ENCODE measurements at places on chromosomes 6 and 20.

DNA sequence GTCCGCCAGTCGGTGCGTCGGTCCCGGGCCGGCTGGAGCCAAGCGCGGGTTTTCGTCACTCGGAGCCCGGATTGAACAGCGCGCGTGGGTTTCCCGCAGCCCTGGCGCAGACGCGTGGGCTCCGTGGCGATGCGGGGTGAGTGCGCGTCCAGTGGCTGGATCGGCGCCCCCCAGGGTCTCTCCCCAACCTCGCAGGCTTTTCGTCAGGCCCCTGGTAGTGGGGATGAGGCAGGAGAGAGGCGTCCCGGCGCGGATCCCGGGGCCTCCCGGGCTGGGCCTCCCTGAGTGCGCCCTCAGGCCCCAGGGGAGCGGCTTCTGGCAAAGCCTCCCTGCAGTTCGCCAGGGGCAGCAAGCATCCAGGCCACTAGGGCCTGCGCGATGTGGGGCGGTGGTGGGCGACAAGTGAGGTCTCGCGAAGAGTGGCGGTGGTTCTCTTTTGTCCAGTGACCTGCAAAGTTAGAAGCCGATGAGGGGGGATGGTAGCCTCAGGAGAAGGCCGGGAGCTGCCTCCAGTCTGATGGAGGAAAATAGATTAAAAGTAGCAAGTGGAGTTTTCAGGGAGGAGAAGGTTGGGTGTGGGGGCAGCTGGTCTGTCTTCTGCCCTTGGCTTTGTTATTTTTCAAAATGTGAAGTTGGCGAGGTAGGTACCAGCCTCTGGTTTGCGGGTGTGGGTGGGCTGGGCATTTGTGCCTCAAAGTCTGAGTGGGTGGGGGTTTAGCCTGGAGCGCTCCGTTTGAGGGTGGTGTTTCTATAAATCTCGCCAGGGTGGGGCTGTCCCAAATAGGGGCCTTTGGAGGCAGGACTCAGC, 1.6 kb downstream of the TOX2 start:
- no peak for DNase-seq

DNA sequence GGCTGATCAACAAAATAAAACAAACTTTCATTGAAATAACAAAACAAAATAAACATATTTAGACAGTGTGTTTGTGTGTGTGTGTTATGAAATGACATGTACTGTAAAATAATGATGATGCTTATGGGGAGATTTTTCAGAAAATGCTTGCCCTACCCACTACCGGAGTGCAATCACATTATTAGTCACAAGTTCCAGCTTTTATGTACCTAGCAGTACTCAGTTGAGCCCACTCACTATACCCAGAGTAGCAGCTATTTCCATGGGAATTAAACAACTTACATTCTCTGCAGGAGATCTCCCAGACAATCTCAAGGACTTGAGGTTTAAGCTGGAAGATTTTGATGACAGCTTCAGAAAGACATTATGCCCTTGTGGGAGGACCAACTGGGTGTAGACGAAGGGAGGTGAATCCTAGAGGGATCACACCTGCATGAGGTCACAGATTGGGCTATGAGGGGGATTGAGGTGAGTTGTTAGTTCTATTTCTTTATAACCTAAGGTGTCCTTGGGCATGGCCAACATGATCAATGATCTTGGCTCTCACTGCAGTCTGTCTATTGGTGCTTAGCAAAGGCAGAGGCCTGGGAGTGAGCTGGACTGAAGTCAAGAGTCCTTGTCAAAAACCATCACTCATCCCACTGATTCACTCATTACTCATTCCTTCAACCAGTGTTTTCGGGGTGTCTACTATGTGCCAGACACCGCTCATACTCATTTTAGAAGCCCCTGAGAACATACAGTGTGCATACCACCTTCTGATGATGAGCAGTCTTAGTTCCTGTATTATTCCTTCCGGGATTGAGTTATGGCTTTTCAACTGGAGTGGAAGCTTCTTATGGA, 6.7 kb upstream of the CLIC5 start:
- no peak for DNase-seq

DNA sequence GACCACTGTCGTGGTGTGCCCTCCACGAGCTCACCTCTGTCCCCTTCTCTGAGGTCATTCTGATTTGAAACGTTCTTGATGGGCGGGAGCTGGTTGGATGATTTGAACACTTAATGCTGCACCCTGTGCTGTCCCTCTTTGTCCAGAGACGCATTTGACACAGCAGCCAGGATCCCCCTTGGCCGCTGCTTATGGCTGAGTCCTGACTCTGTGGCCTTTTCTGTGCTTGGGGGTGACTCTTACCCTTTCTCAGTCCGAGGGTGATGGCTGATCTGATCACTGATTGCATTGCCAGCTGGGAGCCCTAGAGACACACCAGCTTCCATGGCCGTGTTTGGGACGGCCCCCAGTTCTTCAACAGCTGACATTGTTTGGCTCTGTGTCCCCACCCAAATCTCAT, 43.5 kb upstream of the FRMD1 start:
- no peak for DNase-seq

DNA sequence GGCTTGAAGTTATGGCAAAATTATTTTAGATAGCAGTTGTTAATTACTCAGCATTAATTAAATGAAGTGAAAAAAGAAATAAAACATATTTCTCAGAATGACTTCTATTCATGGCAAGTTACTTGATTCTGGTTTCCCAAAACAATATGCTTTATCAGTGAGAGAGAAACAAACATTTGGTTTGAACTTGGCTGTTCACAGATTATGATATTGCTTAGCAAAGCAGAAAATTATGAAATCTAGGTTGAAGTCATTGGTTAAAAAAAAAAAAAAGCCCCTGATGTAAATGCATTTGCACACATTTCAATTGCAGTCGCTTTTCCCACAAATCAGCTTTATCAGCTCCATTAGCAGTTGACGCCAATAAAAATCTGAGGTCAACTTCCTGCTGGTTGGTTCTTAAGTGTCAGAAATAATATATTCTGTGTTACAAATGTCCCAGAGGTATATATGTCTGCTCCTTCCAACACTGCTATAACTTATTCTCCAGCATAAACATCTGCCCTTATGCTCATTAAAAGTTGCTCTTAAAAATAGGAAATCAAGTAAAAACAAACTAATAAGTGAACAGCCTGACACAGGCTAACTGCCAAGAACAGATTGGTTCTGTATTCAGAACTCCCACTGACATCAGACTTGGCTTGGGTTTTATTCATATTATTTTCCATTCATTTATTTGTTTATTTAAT, 275.4 kb downstream of the PHF3 start:
- no peak for DNase-seq

GRCh38 chr20:24699321-24700165, 230.1 kb downstream of the SYNDIG1 start:
- DNase-seq, result no peak

- no peak for DNase-seq
Measured at GRCh38 chr6:124881898-124882578, 80.2 kb upstream of the RNF217 start.

GRCh38 chr6:153957394-153957793, 81.6 kb upstream of the OPRM1 start:
- no peak for DNase-seq

DNA sequence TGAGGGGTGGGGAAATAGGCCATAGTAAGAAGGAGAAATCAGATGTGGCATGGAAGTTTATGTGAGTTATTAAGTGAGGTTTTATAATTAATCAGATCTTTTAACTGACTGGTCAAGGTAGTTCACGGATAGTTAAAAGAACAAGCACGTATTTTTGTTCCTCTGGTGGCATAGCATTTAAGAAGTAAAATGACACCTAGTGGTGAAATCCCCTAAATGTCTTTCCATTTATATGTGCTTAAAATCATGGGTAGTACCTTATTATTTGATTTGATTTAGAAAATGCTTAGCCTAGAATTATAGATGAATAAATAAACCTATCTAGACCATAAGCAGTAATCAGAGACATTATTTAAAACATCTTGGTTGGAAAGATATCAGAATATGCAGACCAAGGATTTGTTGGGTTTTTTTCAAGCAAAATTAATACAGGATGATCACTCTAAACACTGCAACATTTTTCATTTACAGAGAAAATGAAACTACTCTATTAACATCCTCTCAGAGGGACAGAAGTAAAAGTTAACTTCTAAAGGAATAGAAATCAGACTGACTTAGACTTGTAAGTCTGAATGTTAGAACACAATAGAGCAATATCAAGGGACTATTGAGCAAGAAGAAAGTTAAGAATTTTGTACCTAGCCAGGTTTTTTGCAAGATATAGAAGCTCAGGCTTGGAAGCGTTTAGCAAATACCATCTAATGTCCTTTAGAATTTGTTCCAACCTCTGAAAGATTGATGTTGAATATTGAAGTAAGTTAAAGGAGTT, 81.1 kb downstream of the STXBP5 start:
- DNase-seq, result no peak

DNA sequence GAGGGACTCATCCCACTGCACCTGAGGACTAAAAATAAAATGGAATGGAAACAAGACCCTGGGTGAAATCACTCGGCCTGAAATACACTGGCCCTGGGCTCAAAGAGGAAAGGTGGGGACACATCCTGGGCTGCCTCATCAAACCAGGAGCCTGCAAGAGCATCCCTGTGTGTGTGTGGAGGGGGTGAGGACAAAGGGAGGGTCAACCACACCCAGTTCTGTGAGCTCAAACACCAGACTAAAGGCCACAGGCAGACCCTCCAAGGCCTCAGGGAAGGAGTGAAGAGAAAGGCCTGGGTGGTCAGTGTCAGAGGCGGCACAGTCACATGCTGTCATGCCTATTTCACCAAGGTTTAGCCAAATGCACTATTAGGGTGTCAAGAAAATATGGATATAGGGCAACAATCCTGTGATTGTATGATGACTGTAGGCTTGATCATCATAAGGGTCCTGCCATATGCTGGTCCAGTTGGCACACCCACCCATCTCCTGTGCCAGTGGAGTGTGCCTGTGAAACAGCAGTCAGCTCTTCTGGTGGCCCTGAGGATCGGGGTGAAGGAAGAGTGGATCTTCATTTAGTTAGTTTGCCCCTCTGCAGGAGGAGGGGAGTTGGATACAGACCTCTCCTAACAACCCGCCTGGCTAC, 28.9 kb downstream of the SRSF3 start:
- DNase-seq, result no peak

DNA sequence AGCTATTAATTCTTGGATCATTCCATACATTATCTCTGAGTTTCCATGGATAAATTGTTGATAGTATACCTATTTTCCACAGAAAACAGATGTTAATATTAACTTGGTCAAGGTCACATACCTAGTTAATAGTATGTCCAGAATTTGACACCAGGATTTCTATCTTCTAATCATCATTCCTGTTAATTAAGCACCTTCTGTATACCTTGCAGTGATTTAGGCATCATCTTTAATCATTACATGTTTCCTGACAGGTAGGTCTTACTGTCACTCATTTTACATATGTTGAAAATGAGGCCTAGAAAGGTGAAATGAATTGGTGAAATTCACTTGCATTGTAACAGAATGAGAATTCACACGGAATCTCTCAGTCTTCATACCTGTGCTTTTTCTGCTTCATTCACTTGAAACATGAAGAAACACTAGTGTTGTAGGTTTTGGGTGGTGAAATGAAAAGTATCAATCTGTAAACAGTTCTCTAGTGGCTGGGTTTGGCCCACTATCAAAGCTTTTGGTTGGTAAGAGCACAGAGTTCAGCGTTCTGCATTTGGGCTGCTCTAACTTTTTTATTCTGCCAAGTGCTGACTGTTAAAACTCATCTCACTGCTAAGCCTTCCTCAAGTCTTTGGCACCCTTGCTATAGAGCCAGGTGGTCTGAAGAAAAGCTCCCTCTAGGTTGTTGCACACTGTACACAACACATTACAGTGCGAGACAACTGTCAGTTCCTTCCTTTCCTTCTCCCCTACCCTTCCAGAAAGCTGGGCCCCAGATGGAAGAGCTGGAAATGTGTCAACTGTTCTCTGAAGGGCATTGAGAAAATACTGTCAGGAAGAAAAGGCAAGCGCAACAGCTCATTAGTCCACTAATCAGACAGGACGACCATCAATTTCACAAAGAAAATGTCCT, 57.8 kb upstream of the C20orf144 start:
- DNase-seq, result no peak

DNA sequence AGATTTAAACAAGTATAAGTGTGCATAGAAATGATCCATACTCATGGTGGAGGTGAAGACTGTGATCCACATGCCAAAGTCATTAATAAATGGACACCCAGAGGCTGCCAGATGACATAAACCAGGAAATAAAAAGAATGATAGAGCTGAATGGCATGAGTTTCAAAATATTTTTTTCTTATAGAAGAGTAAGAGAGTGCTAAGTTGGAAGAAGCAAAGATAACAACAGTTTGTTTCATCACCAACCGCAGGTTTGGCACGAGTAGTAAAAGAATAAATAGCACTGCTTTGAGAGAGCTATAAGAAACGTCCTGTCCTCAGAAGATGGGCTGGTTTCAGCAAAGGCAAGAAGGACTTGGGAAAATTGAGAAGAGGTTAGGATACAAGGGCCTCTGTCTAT, 246.9 kb downstream of the UBE3D start:
- DNase-seq, result no peak

GRCh38 chr20:47038566-47039560, 144.2 kb downstream of the EYA2 start:
- no peak for DNase-seq

DNA sequence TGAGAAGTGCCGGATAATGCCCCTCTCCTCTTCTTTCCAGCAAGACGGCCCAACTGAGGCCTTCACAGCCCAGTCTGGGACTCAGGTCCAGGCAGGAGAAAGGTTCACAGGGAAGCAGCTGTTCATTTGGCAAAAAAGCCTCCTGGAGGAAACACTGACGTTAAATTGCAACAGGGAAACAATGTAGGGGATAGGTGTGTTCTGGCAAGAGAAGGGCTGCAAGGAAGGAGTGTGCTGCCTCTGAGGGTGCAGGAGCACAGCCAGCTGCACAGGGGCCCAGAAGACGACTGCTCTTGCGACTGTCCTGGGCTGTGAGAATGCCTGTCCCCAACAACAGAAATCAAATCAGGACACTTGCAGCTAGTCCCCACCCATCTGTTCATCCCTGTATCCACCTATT, 70.6 kb upstream of the PMEPA1 start:
- DNase-seq, result no peak

GRCh38 chr20:54514028-54514607, 38.7 kb downstream of the DOK5 start:
- no peak for DNase-seq

GRCh38 chr6:142411145-142411544, 109.3 kb downstream of the ADGRG6 start:
- DNase-seq, result no peak

DNA sequence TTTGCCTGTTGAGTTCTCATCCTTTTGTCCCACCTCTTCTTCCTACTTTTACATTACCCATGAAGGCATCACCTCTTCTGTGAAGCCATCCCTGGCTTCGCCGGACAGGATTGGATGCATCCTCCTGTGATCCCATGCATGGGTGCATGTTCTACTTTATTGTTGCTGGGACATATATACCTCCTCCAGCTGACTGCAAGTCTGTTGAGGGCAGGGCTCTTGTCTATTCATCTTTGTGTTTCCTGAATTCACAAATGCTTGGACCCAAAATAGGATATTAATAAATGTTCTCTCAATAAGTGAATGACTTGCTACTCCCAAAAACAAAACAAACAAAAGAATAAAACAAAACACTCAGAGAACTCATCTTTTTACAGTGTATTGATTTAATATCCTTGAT, 5.1 kb downstream of the MYB start:
- DNase-seq, result no peak

Data from stimulated activated CD4-positive, alpha-beta T cell treated with anti-CD3 and anti-CD28 coated beads, Interleukin-1b, Interleukin-23, amount 100 ng/mL, for 1 hour (primary cell).